ENCODE measurements at places on chromosomes 5 and 9.

GRCh38 chr9:33453286-33453860, 6.0 kb upstream of the AQP3 start:
- no peak for DNase-seq

GRCh38 chr9:127940593-127940992, 2.9 kb upstream of the DPM2 start:
- no peak for DNase-seq

- DNase-seq, result no peak
Observed at GRCh38 chr5:154707641-154708040, 47.5 kb upstream of the LARP1 start.

GRCh38 chr5:67378256-67378655, 181.7 kb upstream of the CD180 start:
- no peak for DNase-seq

DNA sequence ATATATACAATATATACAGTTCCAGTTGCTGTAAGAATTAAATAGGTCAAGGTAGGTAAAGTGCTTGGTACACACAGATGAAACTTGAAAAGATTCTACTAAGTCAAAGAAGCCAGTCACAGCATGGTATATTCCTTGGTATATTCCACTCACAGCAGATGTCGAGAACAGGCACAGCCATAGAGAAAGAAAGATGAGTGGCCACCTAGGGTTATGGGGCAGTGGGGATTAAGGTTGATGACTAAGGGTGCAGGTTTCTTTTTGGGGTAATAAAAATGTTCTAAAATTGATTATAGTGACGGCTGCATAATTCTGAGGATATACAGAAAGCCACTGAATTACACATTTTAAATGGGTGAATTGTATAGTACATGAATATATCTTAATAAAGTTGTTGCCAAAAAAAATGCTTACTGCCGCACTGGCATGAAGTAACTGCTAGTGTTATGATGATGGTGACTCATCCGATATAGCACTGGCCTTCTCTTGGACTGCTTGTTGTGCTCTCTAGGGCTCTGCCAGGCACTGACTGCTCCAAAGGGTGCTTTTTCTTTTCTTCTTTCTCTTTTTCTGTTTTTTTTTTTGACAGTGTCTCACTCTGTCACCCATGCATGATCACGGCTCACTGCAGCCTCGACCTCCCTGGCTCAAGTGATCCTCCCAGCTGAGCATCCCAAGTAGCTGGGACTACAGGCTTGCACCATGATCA, 23.5 kb downstream of the TBC1D2 start:
- DNase-seq, result no peak

DNA sequence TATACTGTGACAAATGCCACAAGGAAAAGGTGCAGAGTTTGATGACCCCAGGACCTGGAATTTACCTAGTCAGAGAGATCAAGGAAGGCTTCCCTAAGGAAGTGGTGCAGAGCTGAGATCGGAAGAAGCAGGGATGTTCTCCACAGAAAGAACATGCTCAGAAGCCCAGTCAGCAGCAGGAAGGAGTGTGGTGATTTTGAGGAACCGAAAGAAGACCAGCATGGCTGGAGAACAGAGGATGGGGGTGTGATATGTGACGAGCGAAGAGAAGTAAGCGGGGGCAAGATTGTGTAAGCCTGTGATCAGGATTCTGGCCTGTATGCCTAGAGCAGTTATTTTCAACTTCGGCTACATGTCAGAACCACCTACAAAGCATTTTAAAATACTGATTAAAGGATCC, 18.7 kb upstream of the PIK3R1 start:
- no peak for DNase-seq

Data from stimulated activated CD8-positive, alpha-beta memory T cell treated with anti-CD3 and anti-CD28 coated beads, Interleukin-12 subunit alpha, Interleukin-12 subunit beta, amount 100 ng/mL, for 1 hour (primary cell).